ENCODE measurements at places on chromosomes 6 and 20.

DNA sequence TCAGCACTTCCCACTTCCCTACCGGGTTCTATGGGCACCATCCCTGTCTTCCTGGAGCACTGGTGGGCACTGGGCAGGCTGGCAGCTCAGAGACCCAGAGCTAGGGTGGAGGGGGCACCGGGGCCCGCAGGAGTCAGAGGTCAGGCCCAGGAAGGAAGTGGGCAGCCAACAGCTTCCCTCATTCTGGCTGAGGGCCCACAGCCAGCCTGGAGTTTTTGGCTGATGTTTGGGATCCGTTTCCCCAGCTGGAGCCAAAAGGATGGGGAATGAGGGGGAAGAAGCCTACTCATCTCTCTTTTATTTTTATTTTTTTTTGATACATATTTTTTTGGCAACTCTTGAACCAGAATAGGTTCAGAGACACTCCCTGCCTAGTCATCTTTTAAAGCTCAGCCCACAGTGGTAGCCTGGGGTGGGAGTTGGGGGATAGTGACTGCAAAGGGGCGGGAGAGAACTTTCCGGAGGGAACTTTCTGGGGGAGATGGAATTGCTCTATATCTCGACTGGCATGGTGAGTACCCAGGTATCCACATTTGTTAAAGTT is 54.2 kb upstream of the MLN start:
- no peak for DNase-seq

GRCh38 chr6:111765763-111766162 is 107.5 kb downstream of the FYN start:
- no peak for DNase-seq

DNA sequence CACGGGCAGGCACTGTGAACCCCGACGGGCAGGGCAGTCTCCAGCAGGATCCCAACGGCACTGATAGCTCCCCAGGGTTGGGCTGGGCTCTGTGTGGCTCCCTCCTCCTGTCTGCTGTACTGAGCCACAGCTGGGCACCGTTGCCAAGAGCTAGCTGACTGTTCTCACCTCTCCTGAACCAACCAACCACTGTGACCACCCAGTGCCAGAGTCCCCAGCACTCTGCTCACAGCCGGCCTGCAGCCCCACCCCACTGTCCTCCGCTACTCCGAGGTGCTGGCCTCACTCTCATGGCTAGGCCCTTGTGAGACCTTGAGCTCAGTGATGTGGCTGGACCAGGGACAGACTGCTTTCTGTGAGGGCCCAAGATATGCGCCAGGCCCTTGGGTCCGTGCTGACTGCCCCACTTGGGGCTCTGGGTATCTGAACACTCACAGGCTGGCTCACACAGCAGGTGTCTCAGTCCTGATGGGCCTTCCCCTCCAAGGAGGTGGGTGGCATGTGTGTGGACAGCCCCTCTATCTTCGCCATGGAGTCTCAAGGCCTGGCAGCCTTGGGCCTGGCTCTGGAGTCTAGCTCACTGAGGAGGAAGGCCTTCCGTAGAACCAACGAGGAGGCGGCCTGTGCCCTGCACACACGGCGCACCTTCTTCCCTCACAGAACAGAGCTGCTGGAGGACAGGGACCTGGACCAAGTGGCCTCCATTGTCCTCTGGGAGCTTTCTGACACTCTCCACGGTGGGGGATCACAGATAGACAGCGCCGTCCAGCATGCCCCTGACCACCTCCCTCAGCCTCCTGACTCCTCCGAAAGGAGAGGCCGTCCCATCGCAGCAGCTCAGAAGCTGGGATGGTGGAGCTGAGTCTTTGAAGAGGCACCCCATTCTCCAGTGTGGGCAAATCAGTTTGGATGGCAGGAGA is 53.5 kb downstream of the TCP11 start:
- DNase-seq: no peak

GRCh38 chr20:50592282-50593004 is 82.3 kb downstream of the PTPN1 start:
- peak; percentile 32 for DNase-seq

GRCh38 chr20:57210054-57210910 is 56.2 kb downstream of the BMP7 start:
- DNase-seq: no peak

GRCh38 chr6:129481706-129482105 is 228.3 kb downstream of the ARHGAP18 start:
- DNase-seq: no peak

- peak; percentile 73 for DNase-seq
Observed at GRCh38 chr6:144335914-144336313, 50.8 kb downstream of the UTRN start.

GRCh38 chr20:63212792-63213191 is 3.1 kb downstream of the YTHDF1 start:
- DNase-seq: peak; percentile 78

GRCh38 chr6:43856005-43856765 is 86.2 kb downstream of the VEGFA start:
- peak; percentile 67 for DNase-seq

DNA sequence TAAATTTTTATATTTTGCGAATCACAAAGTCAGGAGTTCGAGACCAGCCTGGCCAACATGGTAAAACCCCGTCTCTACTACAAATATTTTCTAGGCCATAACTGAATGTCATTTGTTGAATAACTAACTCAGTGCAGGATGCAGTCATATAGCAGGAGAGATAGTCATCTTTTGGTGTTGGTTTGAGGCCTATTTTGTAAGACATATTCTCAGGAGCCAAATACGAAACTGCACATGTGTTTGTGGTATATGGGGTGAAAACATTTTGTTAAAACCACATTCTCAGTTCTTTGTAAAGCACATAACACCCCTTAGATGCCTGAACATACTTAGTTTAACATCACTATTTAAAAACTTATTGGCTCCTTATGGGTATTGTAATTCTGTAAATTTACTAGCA is 4.7 kb upstream of the ENPP5 start:
- no peak for DNase-seq

DNA sequence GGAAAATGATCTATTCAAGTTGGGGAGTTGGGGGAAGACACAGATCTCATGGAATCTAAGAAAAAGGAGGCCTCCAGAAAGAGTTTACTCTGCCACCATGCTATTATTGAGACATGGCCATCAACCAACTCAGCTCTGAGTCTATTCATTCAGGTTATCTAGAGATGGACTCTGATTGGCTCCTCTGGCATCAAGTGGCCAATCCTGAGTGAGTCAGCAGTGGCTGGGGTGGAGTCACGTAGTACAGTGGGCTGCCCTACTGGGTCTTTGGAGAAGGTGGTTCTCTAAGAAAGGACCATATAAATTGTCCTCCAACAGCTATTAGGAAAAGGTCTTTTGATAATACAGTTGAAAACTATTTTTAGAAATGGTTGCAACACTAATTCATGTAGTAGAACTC is 42.1 kb downstream of the LYRM2 start:
- no peak for DNase-seq

DNA sequence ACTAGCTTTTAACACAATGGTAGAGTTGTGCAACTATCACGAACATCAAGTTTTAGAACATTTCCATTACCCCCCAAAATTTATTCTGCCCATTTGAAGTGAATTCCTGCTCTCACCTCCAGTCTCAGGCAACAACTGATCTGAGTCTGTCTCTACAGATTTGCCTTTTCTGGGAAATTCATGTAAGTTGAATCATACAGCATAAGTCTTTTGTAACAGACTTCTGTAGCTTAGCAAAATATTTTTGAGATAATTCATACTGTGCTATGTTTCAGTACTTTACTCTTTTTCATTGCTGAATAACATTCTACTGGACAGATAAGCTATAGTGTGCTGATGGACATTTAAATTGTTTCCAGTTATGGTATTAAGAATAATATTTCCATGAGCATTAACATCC is 447.3 kb upstream of the GJE1 start:
- DNase-seq: peak; percentile 60

GRCh38 chr6:3957321-3957720 is 108.1 kb downstream of the FAM50B start:
- no peak for DNase-seq

GRCh38 chr6:28226460-28226859 is 1.4 kb downstream of the ZSCAN9 start:
- DNase-seq: no peak

DNA sequence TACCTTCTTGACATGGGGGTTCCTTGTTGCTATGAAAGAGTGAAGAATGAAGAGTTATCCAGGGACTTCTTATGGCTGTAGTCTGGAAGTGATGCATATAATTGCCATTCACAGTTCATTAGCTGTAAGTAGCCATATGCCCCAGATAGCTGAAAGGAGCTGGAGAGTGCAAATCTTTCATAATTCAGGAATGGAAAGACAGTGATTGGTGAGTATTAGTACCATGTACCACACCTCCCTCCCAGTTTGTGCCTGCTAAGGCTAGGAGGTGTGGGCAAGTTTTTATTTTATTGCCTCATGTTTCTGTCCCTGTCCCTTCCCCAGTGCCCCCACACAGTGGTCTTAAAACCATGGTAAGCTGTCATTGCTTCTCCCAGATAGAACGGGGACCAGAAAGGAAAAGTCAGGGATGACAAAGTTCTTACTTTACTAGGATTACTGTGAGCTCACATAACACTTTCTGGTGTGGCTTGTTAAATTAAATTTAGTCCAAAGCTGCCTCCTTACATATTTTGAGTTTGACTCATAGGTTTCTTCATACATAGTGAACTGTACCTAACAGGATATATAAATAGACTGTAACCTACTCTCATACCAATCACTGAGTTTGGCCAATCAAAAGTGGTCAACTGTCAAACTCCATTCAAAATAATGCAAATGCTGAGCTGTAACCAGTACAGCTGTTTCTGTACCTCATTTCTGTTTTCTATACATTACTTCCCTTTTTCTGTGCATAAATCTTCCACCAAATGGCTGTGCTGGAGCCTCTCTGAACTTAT is 119.4 kb downstream of the RFPL4B start:
- DNase-seq: peak; percentile 36

DNA sequence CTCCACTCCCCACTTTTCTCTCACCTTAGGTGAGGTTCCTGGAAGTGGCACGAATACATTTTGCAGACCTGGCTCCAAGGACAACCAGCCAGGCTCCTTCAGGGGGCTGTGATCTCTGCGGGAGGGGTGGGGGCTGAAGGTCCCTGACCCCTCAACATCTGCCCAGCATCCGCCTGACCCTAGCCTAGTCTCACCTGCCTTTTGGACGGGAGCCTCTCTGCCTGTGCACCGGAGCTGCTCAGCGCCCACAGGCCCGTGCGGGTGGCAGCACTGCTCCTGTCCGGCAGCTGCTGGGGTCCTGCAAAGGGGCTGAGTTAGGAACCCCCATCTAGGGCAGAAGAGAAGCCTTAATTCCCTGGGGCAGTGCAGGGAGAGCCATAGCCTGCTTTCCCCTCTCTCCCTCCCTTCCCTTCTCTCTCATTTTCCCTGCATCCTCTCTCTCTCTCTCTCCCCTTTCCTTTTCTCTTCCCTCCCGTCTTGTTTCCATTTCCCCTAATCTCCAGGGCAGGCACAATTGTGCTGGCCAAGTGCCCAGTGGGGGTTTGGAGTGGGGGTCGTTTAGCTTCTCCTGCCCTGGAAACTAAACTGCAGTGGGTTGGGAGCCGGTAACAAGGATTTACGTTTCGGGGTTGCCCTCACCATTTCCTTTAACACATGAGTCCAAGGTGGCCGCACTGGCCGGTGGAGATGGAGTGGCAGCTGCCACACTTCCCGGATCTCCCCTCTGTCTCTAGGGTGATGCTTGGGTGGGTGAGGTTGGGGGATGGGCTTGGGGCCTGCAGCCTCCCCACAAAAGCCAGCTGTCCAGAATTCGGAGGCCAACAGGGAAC is 54.1 kb downstream of the CTCFL start:
- no peak for DNase-seq

DNA sequence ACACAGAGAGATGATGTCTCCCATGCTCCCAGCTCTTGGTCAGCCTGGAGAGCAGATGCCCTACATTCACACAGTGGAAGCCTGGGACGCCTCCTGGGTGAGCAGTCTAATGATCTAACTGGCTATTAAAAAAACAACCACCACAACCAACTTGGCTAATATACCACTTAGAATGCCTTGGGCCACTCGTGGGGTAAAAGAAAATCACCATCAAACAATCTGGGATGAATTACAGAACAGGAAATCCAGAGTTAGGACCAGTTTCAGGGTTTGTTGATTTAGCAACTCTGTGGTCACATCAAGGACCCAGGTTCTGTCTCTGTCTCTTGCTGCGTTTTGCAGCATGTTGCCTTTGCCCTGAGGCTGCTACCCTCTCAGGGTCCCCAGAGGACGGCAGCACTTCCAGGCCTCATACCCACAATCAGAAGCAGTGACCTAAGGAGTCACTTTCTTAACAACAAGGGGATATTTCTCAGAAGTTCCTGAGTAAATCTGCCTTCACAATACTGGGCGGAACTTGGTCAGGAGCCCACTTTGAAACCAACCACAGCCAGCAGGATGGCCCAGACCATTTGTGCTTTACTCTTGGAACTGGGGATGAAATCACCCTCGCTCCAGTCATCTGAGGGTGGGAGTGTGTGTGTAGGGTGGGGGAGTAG is 118.7 kb downstream of the CLIC5 start:
- DNase-seq: peak; percentile 68

- no peak for DNase-seq
Observed at GRCh38 chr20:23195636-23196035, 109.5 kb upstream of the CD93 start.

DNA sequence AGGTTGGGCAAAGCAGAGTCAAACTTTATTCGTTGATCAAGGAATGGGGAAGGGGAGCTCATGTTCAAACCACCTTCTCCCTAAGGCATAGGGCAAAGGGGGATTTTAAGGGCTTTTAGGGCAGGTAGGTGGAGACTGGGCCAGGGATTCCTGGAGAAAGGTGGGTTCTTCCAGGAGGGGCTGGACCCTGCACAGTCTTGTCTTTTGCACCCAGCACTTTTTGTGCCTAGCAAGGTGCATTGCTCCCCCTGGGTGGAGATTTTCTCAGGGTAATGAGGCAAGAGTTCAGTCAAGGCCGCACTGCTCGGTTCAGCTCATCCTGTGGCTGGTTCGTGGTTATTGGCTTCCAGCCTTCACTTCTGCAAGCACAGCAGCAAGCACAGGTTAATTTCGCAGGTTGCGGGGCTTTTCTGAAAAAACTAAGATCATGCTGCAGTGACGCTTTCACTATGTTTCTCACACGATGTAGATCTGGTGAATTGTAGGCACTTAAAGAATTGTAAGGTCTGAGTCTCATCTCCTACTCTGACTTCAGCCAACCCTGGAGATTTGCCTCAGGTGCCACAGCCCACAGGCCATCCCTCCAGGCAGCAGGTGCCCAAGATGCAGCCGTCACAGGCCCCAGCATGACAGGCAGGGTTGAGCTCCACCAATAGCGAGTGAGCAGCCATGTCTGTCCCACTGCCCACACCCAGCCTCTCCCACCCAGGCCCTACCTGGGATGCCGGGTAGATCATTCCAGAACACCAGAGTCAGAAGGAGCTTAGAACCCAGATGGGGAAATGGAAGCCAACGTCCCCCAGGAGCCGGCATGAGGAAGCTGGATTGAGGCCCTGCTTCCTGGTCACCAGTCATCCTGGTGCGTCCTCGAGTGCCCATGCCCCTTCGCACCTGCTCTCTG is 37.1 kb downstream of the SUN5 start:
- no peak for DNase-seq

Measured in amniotic epithelial cell (primary cell).